Activated T-cell treated with anti-CD3 and anti-CD28 coated beads, Interleukin-2, amount 50 U/mL, for 1 hour (primary cell): ENCODE measurements at places on chromosomes 16 and 17.

DNA sequence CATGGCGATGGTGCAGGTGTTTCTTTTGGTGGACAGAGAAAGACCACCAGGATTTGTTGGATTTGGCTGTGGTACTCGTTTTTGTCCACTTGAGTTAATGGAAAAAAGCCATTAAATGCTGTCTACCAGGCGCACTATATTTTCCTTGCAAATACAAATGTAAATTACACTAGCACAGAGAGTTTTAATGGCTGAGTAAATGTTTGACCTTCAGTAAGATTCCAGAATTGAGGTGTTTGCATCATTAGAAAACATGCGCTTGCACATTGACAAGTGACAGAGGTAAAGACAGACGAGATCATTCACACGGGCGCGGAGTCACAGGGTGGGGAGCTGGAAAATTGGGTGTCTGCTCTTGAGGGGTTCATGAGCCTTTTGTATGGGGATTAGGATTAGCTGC, 53.5 kb upstream of the AKTIP start:
- no peak for DNase-seq

DNA sequence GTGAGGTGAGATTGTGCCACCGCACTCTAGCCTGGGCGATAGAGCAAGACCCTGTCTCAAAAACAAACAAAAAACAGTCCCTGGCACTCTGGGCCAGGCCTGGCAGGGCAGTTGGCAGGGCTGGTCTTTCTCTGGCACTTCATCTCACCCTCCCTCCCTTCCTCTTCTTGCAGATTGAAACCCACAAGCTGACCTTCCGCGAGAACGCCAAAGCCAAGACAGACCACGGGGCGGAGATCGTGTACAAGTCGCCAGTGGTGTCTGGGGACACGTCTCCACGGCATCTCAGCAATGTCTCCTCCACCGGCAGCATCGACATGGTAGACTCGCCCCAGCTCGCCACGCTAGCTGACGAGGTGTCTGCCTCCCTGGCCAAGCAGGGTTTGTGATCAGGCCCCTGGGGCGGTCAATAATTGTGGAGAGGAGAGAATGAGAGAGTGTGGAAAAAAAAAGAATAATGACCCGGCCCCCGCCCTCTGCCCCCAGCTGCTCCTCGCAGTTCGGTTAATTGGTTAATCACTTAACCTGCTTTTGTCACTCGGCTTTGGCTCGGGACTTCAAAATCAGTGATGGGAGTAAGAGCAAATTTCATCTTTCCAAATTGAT, 24.8 kb downstream of the STH start:
- no peak for DNase-seq

- DNase-seq: no peak
Observed at GRCh38 chr17:60330731-60331130, 61.2 kb downstream of the USP32 start.

DNA sequence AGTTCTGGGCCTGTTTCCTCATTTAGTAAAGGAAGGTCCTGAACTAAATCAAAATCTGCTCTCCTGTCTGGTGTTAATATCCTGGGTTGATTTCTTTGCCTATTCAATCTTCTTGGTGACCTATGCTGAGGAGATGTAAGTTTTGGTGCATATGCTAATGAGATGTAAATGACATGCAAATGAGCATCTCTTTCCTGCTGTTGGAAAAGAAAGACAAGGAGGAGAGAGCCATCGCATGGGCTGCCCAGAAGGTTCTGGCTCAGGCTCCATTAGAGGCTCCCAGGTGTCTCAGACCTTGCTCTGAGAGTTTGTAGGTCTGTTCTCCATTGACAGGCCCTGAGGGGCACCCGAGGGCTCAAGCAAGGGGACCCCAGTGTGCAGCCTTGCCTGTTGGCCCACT, 3.3 kb downstream of the ABI3 start:
- DNase-seq: no peak

GRCh38 chr17:11514565-11514964, 83.7 kb upstream of the DNAH9 start:
- no peak for DNase-seq

GRCh38 chr16:53478965-53479364, 24.0 kb downstream of the AKTIP start:
- DNase-seq: no peak

- no peak for DNase-seq
Observed at GRCh38 chr17:2485543-2485942, 26.1 kb downstream of the METTL16 start.

DNA sequence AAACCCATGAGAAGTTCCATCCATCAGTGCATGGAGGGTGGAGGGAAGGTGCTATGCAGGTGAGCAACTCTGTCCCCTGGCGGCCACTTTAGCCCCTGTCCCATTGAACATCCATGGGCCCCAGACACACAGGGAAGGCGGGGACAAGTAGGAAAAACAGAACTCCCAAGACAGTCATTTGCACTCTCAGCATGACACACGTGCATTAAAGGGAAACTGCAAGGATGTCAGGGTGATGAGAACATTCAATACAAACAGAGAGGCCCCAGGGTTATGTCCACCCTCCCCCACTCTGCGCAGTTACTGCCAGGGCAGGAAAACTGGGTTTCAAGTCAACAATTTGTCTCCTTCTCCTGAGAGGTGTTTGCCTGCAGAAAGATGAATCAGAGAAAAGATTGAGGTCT, 44.0 kb upstream of the AKTIP start:
- no peak for DNase-seq

GRCh38 chr16:56961386-56961785, 364 bp upstream of the CETP start:
- no peak for DNase-seq
